Naive B cell (primary cell): ENCODE measurements at places on chromosomes 5 and 9. TPM values are rescaled to one million over a fixed set of nuclear protein-coding genes. Genes with fewer than 3 reads are reported as not detected.

- peaks cover 25% of the 10 kb centered on the region for H3K4me1 ChIP-seq
- H3K36me3 ChIP-seq = no peaks in the 10 kb centered on the region
- H3K27ac ChIP-seq = no peak overlapping the region
- DNase-seq = no peak
- peaks cover 62% of the 10 kb centered on the region for H3K27me3 ChIP-seq
These were observed 96.1 kb upstream of the IER5L start for GRCh38 chr9:129273941-129274684.

The SAPCD2 gene
- not detected for polyA plus RNA-seq

The SLC34A1 gene
- polyA plus RNA-seq = not detected

The CTXN3 gene
- not detected for polyA plus RNA-seq

DNA sequence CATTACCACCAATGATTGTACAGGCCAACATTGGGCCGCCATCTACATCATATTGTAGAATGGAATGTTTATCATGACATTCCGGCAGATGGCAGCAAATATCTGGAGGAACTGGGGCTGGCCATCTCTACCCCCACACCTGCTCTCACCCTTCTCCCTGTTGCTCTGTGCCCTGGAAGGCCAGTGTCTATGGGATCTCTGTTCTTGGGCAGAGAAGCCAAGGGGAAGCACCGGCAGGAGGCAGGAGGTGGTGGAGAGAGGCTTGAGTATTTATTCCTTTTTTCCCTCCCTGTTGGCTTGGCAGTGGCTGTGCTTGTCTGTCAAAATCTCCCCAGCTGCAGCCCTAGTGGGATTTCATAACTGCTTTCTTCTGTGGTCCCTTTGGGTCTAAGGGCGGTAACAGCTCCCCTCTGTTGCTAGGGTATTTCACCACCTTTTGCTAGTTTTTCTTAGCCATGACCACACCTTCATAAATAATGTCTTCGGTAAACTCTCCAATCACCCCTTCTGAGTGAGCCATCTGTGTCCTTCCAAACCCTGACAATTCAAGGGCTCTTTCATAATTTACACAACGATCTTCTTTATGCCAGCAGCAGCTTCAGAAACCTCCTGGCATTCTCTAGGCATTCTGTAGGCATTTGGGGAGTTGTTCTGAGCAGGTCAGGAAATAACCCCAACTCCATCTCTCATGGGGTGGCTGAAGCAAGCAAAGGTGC is 225.8 kb downstream of the MELK start:
- no peak for DNase-seq
- H3K36me3 ChIP-seq = no peaks in the 10 kb centered on the region
- peaks cover 4% of the 10 kb centered on the region for H3K4me1 ChIP-seq
- H3K4me3 ChIP-seq = no peak overlapping the region
- H3K27me3 ChIP-seq = no peaks in the 10 kb centered on the region
- H3K27ac ChIP-seq = no peak overlapping the region

DNA sequence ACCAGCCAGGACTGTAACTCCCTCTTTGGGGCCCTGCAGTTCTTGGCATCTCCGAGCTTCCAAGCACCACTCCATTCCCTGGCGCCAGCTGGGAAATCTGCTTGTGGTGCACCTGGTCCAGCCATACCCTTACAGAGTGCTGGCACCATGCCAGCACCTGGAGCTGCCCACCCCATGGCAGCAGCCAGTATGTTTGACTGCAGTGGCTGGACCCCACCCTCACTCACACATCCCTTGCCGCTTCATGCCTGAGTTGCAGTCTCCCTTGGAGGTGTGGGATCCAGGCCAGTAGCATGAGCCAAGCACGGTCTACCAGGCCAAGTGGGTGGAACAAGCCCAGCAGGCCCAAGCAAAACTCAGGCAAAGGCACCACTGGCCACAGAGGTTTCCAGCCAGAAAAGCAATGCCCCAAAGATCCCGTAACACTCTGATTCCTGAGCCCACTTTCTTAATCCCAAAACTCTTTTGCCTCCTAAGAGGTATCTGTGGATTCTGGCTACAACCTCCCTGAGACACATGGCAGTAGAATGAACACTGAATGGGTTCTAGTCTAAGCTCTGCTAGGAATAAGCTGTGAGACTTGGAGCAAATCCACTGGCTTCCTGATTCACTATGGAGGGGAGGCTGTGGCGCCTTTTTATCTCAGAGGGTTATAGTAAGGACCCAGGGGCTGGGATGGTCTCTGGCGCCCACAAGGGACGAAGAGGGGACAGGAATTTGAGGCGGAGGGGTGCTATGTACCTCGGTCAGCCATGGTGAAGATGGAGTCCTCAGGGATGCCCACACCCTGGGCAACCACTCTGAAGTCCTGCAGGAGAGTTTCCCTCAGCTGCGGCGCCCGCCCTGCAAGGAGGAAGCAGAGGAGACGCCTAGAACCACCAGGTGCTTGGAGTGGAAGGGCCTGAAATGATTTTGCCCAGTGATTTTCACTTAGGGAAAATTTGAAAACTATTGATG is 5.6 kb downstream of the AMBP start:
- no peaks in the 10 kb centered on the region for H3K36me3 ChIP-seq
- peaks cover 11% of the 10 kb centered on the region for H3K27me3 ChIP-seq
- no peaks in the 10 kb centered on the region for H3K4me1 ChIP-seq
- no peak overlapping the region for H3K4me3 ChIP-seq
- no peak for DNase-seq

DNA sequence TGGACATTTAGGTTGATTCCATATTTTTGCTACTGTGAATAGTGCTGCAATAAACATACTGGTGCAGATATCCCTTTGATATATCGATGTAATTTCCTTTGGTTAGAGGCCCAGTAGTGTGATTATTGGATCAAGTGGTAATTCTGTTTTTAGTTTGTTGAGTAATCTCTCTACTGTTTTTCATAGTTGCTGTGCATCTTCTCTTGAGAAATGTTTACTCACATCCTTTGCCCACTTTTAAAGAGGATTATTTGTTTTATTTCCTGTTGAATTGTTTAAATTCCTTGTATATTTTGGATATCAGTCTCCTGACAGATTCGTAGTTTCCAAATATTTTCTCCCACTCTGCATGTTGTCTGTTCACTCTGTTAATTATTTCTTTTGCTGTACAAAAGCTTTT is 352.6 kb upstream of the TARS1 start:
- DNase-seq = no peak
- H3K27me3 ChIP-seq = no peaks in the 10 kb centered on the region
- no peak overlapping the region for H3K4me3 ChIP-seq
- no peaks in the 10 kb centered on the region for H3K36me3 ChIP-seq
- H3K4me1 ChIP-seq = no peaks in the 10 kb centered on the region
- H3K27ac ChIP-seq = no peak overlapping the region

DNA sequence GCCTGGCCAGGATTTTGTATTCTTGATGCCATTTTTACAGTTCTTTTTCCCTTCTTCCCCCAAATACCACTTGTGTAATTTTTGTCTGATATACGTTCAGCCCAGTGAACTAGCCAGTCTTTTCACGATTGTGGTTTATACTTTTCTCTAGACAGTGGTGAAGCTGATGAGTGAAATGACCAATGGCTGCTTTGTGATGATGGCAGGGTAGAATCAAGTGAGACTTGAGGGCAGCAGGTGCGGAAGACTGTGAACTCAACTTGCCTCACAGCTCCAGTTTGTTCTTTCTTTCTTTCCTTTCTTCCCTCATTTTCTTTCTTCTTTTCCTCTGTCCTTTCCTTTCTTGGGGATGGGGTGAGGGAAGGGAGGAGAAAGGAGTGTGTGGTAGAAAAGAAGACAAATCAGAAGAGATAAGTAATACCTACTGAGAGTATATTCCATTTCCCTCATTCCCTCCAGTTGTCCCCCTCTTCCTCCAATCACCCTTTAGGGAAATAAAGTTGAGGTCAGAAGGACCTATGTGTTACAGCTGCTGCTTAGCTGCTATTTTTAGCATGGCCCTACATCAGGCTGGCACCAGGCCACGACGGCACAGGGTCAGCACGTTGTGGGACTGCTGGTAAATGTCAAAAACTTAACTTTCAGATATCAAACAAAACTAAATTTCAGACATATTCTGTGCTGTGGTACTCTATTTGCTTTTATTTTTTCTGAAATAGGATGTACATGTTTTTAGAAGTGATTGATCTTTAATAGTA is 12.3 kb downstream of the ZSWIM6 start:
- no peaks in the 10 kb centered on the region for H3K36me3 ChIP-seq
- no peak for DNase-seq
- peaks cover 36% of the 10 kb centered on the region for H3K4me1 ChIP-seq
- H3K27ac ChIP-seq = peak overlapping the region; percentile 24
- H3K4me3 ChIP-seq = no peak overlapping the region

The CATSPER3 gene
- 1.1 TPM for polyA plus RNA-seq

DNA sequence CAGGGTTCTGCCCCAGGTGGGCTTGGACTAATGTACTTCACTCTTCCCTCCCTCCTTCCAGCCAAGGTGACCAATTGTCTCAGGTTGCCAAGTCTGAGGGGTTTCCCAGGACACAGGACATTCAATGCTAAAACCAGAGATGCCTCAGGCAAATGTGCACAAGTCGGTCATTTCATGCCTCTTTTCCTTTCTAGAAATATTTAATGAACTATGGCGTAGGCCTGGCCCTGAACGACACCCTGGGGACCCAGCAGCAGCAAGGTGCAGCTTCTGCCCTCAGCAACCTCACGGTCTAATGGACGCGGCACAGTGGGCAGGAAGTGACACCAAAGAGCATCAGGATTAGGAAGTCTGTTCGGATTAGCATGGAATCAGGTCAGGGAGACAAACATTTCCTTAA is 148.1 kb downstream of the MTX3 start:
- H3K27ac ChIP-seq = no peak overlapping the region
- DNase-seq = no peak

The FYB1 gene
- polyA plus RNA-seq = 2.7 TPM

GRCh38 chr5:67195406-67196275 is 958 bp downstream of the CD180 start:
- H3K4me1 ChIP-seq = peaks cover 84% of the 10 kb centered on the region
- H3K4me3 ChIP-seq = peak overlapping the region; percentile 97
- H3K27me3 ChIP-seq = no peaks in the 10 kb centered on the region
- H3K36me3 ChIP-seq = peaks cover 36% of the 10 kb centered on the region

GRCh38 chr9:84001621-84002020 is 21.0 kb downstream of the RMI1 start:
- no peaks in the 10 kb centered on the region for H3K27me3 ChIP-seq
- peaks cover 7% of the 10 kb centered on the region for H3K36me3 ChIP-seq
- DNase-seq = no peak

DNA sequence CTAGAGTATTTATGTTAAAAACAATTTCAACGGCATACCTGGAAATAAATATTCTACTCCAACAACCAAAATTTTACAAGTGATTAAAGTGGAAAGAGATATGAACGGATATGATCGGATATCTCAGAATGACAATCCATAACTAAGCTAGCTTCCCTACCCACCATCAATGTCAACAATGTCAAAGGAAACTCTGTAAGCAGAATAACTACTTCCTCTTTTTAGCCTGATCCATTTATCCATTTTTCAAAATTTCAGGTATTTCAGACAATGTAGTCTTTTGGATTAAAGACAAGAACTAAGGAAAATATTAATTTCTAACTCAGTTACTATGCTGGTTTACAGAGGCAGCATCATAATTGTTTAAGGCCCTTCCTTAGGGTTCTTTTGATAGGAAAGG is 188.7 kb downstream of the DENND1A start:
- no peak overlapping the region for H3K27ac ChIP-seq
- H3K27me3 ChIP-seq = no peaks in the 10 kb centered on the region
- peaks cover 9% of the 10 kb centered on the region for H3K36me3 ChIP-seq
- H3K4me3 ChIP-seq = no peak overlapping the region

DNA sequence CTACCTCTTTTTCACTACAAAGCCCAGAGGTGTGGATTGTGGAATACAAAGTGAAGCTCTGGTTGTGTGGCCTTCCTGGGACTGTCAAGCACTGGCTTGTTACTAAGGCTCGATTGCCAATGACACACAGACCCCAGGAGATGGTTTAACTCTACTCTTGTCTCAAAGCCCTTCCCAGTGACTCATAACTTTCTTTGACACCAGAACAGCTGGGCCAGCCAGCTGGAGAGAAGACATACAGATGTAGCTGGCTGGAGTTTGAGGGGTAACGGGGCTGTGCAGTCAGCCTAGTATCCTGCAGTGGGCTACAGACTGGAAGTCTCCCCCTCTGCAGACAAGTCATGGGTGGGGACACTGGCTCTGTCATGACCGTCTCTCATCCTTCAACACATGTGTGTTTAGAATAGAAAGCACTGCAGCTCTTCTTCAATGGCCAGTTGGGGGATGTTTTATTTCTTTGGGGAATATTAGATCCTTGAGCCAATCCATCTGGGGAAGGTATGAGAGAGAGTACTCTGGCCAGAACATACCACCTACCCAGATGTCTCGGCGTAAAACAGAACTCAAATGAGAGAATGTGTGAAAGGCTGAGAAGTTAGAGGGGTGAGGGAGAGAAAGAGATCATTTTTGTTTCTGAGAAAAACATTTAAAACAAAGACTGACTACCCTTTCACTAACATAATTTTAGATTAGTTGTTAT is 53.3 kb downstream of the SEMA6A start:
- H3K36me3 ChIP-seq = no peaks in the 10 kb centered on the region
- H3K4me3 ChIP-seq = no peak overlapping the region
- no peak for DNase-seq
- no peaks in the 10 kb centered on the region for H3K27me3 ChIP-seq
